ENCODE measurements at places on chromosomes 16 and 17.

DNA sequence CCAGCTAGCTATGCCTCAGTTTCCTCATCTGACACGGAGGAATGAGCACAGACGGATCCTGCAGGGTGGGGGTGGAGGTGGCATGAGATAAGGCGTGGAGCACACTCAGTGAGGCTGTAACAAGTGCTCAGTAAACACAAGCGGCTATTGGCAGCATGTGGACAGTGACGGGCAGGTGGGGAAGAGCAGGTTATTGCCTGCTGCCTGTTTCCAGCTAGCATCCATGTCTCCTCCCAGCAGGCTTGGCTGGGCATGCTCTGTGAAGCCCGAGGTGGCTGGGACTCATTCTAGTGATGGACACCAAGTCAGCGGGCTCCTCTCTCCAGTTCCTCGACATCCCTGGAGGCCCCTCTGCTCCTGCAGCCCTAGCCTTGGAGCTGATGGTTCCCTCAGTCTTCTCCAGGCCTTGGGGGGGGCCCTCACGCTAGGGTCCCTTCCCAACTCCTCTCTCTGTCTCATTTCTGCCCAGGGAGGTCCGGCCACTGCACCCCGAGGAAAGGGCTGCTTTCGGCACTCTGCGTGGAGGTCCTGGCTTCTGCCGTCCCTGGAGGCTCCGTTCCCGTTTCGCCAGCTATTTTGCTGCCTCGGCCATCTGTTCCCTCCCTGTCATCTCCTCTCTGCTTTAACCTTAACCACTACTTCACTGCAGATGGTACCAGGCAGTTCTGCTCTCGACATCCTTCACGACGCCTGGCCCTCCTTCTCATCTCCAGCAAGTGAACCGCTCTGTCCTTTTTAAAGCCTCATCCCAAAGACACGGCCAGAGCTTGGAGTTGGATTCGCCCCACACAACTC is 6.2 kb downstream of the RTN4RL1 start:
- peak; percentile 87 for DNase-seq

DNA sequence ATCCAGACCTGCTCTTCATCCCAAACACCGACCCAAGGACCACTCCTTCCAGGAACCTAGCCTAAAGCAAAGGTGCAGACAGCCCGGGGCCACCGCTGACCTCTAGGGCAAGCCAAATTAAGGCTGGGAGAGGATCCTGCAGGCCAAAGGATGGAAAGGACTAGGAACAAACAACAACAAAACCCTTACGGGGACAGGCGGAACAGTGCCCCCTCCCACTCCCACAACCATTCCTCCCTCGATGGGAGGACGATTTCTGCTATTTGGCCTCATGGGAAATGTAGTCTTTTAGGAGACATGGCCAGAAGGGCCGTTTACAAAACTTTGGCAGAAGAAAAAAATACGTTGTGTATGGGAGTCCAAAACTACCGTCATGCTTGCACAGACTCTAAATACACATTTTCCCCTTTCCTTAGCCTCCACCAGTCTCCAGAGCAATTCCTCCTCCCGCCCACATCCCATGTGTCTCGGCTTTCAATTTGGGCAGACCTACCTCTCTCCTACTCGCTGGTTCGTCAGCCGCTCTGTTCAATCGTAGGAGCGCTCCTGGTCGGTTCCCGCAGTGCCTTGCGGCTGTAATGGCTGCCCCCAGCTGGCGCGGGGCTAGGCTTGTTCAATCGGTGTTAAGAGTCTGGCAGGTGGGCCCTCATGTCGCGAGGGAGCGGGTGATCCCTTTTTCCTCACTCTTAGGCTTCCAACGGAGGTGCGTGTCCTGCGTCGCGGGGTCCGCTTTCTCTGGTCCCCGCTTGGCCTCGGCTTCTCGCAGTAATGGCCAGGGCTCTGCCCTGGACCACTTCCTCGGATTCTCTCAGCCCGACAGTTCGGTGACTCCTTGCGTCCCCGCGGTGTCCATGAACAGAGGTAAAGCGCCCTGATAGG is at the start of gene ERAL1:
ERAL1 (plus strand) TSS at position 560 of the 879 bp plus-strand sequence; CDS start at position 579, 19 bp downstream.
- peak; percentile 91 for DNase-seq

DNA sequence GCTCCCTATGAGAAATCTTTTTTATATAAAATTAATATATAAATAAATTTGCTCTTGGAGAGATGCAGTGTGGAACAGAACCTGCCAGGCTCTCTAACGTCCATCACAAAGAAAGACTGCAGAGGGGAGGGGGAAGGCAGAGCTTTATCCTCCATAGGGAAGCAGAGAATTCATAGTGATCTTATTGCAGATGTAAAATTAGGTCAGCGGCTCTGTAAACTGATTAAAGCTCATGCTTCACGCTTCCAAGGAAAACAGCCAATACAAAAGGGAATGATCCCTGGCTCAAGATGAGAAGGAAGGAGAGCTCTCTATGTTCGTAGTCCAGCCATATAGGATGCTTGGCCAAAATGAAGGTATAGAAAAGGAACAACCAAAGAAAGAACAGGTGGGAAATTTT is 532.3 kb upstream of the PSMD7 start:
- DNase-seq = no peak

DNA sequence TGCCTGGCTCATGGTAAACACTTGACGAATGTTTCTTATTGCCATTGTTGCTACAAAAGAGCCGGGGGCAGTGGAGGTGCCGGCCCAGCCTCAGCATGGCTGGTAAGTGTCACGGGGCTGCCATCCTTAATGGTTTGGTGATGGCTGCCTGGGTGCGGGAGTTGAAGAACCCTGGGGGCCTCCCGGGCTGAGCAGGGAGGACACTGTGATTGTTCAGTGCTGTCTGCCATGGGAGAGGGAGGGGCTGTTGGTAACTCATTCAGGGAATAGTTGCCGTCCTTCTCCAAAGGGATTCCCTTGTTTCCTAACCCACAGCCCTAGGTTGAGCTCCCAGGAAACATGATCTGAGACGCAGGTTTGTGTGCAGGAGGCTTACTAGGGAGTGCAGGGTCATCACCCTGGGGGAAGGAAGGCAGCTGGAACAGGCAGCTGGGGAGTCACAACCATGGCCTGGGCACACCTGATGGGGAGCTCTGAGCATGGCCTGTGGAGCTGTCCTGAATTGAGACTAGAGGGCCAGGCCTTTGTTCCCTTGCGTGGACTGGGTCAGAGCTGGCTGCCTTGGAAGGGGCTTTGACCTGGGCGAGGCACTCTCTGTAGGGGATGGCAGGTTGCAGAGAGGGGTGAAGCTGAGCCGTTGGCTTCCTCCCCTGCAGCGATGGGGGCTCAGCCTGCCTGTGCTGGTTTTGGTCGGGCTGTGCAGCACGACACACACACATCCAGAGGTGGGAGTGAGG is 85.7 kb downstream of the PLCG2 start:
- no peak for DNase-seq

GRCh38 chr16:55908641-55909040 is 33.5 kb upstream of the CES5A start:
- DNase-seq = no peak

GRCh38 chr17:27504188-27504995 is 48.1 kb downstream of the KSR1 start:
- DNase-seq = no peak

All from SHP77 treated with DMSO at 0.1 percent for 48 hours (cell line).